ENCODE measurements at places on chromosomes 7 and 10.
A peak's percentile ranks its signal among the peaks of the same experiment; 100 is the strongest.

- no peak for DNase-seq
These were observed 73.5 kb downstream of the MALSU1 start for GRCh38 chr7:23372611-23373010.

DNA sequence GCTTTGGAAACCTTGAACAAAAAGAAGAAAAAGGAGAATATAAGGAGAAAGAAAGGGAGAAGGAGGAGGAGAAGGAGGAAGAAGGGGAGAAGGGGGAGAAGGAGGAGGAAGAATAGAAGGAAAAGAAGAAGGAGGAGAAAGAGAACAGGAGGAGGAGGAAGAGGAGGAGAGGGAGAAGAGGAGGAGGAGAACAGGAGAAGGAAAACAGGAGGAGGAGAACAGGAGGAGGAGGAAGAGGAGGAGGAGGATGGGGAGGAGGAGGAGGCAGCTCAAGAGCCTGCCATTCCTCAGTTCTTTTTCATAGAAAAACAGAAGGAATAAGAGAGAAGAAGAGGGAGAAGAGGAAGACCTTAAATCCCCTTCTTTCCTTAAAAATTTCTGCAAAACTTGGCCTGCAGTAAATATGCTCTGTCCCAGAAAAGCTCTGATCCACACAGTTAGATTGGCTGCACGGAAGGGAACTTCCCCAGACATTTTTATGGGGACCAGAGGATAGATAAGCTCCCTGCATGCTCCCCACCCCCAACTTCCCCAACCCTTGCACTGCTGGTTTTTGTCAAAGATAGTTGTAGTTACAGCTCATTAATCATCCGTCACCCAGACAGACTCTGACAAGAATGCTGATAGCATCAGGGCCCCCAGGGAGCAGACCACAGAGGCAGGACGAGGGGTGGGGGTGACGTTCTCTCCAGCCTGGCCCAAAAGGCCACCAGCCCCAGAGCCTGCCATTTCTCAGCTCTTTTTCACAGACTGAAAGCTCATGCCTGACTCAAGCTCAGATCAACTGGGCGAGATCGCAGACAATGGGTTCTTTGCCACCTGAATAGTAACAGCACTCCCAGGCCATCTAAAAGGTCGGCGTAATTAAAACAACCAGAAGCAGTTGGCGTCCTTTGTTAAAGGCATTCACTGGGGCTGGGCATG is 34.5 kb upstream of the LYZL1 start:
- DNase-seq, result no peak

DNA sequence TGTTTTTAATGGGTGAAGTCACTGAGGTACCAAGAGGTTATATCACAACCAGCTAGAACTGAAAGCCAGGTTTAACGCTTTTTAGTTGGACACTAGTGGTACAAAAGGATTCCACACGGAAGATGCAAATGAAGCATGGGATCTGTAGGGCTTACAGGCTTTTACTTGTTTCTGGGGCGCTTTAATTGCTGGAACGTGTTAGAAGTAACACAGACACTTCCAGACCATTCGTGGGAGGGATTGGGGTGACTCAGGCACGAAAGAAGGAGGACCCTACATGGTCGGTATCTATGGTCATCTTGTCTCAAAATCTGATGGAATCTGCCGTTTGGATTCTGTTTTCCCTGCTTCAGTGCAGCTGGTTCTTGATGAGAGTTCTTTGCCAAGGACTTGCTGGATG is 1.0 kb downstream of the YKT6 start:
- DNase-seq, result no peak

DNA sequence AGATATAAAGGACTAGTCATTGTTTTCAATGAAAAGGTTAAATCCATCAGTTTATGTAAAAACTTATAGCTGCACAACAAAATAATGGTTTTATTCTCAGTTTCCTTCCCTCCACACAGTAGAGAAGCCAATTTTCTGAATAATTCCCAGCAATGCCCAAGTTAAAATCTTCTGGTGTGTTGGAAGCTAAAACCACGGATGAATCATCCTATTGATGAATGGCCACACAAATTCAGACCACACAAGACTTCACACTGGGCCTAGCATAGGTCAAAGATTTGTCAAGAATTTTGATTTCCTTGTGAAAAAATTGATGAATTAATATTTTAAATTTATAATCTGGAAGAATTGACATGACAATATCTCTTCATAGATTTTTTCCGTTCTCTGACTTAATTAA is 617.6 kb downstream of the INHBA start:
- DNase-seq, result no peak

DNA sequence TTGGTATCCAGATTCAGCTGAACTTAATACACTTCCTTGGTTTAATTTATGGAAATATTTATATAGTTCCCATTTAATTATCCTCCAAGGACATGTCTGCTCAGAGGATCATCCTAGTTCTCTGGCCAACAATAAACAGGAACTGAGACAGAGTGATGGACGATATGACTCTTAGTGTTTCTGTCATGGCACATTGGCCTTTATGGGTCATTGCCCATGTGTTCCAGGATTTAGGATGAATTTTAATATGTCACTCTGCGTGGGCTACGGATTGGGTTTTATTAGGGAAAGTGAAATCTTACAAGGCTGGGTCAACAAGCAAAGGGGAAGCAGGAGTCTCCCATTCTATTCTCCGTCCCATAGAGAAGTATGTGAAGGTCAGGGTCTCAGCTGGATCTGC is 18.8 kb upstream of the TNPO3 start:
- no peak for DNase-seq

- no peak for DNase-seq
These were observed 874 bp downstream of the BAIAP2L1 start for GRCh38 chr7:98399890-98400541.

DNA sequence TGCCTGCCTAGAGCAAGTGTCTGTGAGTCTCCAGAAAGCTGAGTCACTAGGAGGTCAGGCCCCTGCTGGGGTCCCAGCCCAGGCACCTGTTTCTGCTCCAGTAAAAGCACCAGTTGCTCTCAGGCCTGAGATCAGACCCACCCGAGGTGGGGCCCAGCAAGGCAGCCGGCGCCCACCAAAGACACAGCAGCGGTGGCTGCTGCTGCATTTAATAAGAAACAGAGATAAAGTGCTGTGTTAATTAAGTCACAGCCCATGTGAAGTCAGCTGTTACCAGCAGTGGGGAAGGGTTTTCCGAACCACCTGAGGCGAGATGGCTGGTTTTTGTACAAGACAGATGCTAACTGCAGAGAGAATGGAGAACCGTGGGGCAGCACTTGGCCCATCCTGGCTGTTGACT is 12.1 kb upstream of the LRRC18 start:
- DNase-seq, result no peak

- peak; percentile 4 for DNase-seq
These were observed 267.9 kb upstream of the CNTNAP2 start for GRCh38 chr7:145848691-145849090.

- DNase-seq, result no peak
These were observed 7.9 kb upstream of the NUDCD3 start for GRCh38 chr7:44498230-44498954.

DNA sequence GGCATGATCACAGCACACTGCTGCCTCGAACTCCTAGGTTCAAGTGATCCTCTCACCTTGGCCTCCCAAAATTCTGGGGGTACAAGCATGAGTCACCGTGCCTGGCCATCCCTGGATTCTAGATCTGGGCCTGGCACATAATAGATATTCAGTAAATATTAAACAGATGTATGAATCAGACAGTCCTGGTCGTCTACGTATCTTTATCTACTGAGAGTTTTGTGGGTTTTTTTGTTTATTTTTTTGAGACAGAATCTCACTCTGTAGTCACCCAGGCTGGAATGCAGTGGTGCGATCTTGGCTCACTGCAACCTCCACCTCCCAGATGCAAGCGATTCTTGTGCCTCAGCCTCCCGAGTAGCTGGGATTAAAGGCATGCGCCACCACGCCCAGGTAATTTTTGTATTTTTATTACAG is 24.3 kb upstream of the ITGB1 start:
- no peak for DNase-seq

GRCh38 chr10:122780391-122780790 is 65.3 kb downstream of the CUZD1 start:
- DNase-seq, result no peak

DNA sequence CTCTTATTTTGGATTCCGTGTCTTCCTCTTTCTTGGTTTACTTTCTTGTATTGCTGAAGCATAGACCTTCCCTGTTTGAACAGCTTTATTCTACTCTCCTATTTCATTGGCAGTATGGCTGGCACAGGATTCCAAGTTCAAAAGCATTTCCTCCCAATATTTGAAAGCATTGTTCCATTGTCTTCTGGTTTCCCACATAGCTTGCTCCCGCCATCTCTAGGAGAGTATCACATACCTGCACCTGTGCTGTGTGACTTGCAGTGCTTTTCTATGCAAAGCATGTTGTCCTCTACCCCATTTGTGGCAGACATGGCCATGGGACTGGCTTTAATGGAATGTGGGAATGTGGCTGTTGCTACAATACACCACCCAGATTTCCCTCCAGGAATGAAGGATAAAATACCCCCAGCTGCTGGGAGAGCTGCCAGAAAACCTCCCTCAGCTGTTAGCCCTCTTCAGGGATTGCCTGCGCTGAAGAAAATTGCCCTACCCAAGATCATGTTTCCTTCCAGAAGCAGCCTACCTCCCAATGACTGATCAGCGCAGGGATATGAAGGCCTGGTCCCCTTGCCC is 6.9 kb upstream of the MYOF start:
- no peak for DNase-seq

DNA sequence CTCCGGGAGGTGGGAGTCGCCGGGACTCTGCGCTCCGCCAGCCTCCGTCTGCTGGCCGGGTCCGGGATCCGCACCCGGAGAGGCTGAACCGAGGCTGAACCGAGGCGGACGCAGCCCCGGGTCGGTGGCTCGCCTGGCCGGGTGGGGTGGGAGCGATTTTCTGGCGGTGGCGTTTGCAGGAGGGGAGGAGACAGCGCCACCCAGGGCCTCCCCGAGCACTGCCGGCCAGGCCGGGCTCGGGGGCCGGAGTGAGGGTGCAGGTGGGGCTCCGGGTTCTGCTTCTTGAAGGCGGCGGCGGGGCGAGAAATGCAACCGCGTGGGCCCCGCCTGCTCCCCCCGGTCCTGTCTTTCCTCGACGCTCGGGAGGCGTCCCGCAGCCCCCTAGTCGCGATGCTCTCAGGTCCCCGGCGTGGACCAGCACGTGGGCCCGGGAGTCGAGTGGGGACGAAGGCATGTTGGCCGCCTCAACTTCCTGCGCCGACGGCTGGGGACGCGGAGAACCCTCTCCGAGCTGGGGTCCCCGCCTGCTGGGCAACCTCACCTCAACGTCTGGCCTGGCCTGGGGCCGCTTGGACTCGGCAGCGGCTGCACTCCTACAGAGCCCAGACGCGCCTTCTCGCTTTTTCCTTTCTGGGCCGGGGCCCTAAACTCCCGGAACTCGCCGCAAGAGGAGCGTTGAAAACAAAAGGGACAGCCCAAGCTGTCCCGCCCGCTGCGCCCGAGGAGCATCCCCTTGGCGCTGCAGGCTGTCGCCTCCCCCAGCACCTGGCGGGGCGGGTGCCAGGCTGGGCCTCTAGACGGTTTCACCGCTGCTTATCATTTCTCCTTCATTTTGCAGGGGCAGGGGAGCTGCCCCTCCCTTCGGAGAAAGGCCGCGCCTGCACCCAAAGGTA is 25.2 kb upstream of the VAX1 start:
- no peak for DNase-seq

DNA sequence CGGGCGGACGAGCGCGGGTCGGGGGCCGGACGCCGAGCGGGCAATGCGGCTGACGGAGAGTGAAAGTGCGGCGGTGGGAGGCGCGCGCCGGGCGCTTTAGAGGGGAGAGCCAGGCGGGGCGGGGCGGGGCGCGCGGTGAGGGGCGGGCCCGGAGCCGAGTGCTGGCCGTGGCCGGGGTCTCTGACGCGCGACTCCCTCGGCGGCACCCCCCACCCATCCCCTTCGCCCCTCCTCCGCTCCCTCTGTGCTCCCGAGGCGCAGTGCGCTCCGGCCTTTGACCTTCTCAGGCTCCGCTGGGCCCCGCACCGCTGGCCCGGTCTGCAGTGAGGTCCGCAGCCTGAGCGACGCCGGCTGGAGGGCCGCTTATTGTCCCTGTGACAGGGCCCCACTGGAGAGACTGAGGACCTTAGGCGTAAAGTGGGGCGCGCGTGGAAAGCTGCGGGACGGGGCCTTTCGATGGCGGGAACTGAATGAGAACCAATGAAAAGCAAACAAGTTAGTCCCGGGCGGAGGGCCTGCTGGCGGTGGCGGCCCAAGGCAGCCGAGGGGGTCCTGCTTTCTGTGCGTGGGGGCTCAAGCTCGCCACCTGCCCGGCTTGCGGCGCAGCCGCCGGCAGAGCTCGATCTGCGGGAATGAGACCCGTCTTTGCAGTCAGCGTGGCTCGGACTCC is at the start of gene CXCL12:
CXCL12 (minus strand) TSS at position 72 of the 670 bp plus-strand sequence. CDS start 92 bp downstream, outside the sequence.
- no peak for DNase-seq

GRCh38 chr10:103592186-103593021 is 98.9 kb downstream of the NEURL1 start:
- DNase-seq, result peak; percentile 16

DNA sequence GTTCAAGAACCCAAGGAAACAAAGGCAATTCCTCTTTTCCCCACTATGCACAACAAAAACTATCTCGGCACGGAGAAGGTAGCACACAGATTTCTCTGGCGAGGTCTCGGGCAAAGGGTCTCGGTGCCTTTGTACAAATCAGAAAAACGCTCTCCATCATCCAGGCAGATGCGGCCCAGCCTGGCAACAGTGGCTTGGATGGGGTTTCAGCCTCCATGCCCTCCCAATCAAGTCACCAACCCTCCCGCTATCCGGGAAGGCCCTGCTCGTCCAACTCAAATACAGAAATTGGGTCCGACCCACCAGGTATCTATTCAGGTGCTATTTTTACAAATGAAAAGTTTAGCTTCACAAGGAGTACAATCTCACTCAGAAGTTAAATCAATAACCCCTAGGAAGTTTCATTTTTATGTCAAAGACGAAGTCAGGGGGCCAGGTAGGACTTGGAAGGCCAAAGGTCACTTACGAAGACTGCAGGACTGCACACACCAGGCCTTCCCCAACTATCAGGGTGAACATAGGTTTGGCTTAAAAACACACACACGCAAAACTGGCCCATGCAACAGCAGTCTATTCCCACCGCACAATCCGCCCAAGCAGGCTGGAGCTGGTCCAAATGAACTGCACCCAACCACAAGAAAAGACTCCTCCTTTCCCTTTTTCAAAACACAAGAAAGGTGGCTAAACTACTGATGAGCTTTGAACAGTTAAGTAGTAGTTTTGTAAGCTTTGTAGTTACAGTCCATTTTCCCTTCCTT is 43.0 kb downstream of the GNA12 start:
- DNase-seq, result peak; percentile 22

DNA sequence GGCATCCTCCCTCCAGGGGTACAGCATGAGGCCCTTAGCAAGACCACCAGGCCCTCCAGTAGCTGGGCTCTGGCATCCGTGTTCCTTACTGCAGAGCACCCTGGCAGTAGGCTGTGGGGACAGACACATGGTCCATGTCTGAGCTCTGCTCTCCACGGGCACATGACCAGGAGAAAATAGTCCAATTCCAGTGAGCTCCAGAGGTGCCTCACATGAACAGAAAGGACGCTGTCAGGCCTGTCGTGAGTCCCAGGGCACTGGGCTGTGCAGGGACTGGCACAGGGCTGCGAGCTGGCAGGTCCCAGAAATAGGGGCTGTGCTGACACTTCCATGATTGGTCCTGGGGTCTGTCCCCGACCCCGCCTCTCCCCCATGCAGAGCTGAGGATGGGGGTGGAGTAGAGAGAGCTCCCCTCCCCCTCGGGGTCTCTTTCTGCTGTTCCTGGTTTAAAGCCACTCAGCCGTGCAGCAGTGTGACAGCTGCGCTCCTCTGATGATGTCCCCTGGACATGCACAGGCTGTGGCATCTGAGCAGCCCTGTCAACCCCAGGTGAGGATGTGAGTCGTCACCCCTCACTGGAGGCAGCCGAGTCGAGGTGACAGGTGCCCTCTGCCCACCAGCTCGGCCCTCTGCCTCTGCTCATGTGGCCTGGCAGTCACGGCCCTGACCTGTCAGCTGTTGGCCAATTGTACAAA is 25.2 kb upstream of the ZNF488 start:
- no peak for DNase-seq

All from Jurkat, Clone E6-1 (cell line).